ENCODE measurements at places on chromosomes 2 and 18.

GRCh38 chr2:38248255-38248654 lies 128.8 kb downstream of the ATL2 start:
- DNase-seq: no peak

- no peak for DNase-seq
Measured at GRCh38 chr2:100733391-100734187, 86.3 kb upstream of the NPAS2 start.

DNA sequence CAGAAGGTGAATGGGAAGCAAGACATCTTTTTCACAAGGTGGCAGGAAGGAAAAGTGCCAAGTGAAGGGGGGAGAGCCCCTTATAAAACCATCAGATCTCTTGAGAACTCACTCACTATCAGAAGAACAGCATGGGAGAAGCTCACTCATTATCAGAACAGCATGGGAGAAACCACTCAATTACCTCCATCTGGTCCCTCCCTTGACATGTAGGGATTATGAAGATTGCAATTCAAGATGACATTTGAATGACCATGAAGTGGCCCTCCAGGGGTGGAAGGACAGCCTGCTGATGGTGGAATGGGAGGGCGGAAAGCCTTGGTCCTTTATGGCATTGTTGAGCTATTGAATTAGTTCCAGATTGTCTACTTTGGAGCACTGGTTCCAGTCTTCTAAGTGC lies 413.0 kb upstream of the MEX3C start:
- no peak for DNase-seq

DNA sequence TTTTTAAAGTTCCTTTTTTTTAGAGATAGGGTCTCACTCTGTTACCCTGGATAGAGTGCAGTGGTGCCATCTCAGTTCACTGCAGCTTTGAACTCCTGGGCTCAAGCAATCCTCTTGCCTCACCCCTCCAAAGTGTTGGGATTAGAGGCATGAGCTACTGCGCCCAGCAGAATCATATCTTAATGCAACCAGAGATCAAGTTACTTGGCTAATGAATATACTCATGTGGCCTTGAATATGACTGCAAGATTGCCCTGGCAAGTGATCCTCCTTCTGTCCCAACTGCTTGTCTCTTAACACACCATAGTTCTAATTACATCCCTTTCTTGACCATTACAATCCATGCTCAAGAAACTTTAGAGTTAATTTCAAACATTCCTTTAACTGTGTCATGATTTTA lies 133.5 kb downstream of the SRBD1 start:
- no peak for DNase-seq

GRCh38 chr2:179461420-179461819 lies 196.8 kb upstream of the SESTD1 start:
- DNase-seq: no peak

- DNase-seq: no peak
Measured at GRCh38 chr2:205545971-205546816, 136.1 kb upstream of the NRP2 start.

DNA sequence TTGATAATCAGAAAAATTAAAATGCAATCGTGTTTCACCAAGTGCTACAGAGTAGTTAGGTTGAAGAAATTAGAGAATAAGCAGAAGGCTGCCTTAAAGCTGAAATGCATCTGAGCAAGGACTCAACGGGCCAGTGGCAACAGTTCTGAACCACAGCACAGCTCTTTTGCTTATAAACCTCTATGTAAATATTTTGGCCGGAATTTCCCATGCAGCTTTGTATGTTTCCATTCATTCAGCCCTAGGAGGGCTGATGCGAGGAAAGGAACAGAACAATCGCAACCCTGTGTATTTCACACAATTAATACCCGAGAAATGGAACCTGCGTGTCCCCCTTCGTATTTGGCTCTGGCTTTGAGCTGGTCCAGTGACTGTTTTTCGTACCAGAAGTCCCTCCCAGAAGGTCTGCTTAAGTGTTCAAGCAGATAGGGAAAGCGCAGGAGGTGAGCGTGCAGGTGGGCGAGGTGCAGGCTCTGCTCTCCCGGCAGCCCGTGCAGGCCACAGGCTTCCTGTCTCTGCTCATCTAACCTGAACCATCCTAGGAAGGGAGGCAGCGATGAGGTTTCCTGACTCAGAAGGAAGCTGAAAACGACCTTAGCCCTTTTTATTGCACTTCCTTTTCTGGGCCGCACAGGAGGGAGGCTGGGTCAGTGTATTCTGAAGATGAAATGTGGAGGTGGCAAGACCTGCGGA lies 67.3 kb downstream of the ASB1 start:
- no peak for DNase-seq

DNA sequence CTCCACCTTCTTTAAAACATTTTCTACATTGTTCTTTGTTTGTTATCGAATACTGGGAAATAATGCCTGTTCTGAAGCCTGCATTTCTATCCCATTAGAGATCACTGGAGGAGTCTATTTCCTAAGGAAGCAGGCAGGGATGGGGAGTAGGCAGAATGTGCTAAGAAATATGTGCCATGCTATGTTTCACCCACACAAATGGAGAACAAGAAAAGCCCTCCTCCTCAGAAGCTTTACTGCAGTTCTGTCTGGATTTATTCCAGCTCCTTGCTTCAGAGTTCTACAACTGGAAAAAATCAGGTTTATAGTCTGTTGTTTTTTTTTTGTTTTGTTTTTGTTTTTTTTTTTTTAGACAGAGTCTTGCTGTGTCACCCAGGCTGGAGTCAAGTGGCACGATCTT lies 825.1 kb downstream of the SLC4A3 start:
- no peak for DNase-seq

DNA sequence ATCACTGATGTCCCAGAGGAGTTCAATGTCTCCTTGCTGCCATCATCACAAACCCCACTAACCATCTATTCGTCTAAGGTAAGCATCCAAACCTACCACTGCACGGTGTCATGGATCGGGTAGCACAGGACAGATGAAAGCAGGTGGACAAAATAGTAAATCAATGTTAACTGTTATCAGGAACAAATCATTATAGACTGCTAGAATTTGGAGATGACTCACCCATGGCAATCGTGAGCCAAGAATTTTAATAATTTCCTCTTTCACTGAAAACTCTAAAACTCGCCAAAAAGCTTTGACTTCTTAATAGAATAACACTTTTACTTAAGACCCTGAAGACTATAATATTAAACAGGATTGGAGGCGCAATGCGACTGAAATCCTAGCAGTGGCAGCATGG lies 33.7 kb upstream of the BZW1 start:
- DNase-seq: no peak

- DNase-seq: peak; percentile 61
Measured at GRCh38 chr2:174752403-174753037, 11.8 kb downstream of the CHRNA1 start.

DNA sequence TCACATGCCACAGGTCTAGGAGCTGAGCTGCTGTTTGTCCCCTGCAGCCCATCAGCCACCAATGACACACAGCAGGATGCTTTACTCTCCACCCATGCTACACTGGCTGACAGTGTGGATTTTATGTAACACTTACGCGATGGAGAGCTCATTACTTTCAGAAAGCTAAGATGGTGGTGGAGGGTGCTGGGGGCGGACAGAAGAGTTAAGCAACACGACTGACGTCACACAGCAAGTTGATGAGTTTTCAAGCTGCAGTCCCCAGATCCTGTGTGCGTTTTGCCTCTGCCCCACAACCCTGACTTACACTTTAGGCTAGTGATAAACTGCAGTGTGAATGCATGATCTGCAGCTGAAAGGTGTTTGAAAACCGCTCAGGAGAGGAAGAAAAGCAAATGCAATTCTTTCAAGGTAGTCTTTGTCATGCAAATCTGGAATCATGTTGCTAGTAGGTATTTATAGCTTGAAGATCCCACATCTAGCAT lies 42.4 kb downstream of the MRPS5 start:
- peak; percentile 39 for DNase-seq

- DNase-seq: no peak
Measured at GRCh38 chr18:67715567-67715966, 199.0 kb upstream of the DSEL start.

DNA sequence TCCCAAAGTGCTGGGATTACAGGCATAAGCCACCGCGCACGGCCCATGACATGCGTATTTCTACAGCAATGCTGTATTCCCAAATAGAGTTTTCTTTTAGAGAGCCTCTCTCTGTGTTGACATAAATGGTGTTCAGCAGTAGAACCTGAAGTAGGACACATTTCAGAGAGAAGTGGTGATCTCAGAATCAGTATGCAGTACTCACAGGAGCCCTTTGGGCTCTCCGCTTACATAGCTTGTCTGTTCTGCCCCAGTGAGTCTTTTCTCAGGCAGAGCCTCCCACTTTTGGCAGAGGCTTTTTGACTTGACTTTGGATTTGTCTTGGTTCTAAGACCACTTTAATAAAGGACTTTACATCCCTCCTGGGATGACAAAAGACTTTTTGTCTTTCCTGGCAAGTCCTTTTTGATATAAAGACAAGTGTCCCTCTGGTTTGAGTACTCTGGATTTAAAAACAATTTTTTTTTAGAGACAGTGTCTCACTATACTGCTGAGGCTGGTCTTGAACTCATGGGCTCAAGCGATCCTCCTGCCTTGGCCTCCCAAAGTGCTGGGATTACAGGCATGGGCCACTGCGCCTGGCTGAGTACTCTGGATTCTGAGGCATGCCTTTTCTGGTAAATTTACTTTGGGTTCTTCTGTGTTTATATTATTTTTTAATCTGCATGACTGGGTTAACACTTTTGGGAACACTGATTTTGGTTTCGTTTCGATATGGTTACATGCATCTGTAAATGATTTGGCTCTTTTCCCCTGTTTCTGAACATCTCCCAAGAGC lies 113.3 kb downstream of the SMAD2 start:
- DNase-seq: no peak

- no peak for DNase-seq
Measured at GRCh38 chr2:236165842-236166795, 2.1 kb downstream of the GBX2 start.

- DNase-seq: no peak
Measured at GRCh38 chr2:86704459-86704971, 15.6 kb upstream of the RMND5A start.

DNA sequence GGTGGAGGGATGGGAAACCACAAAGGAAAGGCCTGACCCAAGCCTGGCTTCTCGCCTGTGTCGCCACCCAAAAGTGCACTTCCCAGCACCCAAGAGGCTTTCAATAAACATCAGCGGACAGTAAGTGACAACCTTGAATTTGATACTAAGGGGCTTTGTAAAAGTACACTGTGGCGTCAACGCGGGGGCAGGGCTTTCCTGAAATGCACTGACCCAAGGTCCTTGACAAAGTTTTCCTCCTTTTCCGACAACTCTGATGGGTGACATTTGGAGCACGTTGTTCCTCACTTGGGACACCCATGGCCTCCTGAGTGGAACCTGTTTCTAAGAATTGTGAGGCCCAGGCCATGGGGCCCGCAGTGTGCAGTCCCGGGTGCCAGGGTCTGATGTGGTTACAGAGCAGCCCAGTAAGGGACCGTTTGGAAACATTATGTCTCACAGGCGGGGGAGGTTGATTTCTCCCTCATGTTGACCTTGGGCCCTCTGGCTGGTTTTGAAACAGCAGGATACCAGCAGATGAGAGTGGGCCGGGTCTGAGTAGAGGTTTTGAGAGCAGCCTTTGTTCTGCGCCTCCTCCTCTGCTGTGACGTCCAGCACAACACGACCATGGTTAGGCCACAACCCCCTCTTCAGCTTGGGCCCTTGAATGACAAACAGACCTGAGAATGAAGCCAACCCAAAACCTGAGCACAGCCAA lies 2.8 kb upstream of the ZBTB14 start:
- DNase-seq: no peak

DNA sequence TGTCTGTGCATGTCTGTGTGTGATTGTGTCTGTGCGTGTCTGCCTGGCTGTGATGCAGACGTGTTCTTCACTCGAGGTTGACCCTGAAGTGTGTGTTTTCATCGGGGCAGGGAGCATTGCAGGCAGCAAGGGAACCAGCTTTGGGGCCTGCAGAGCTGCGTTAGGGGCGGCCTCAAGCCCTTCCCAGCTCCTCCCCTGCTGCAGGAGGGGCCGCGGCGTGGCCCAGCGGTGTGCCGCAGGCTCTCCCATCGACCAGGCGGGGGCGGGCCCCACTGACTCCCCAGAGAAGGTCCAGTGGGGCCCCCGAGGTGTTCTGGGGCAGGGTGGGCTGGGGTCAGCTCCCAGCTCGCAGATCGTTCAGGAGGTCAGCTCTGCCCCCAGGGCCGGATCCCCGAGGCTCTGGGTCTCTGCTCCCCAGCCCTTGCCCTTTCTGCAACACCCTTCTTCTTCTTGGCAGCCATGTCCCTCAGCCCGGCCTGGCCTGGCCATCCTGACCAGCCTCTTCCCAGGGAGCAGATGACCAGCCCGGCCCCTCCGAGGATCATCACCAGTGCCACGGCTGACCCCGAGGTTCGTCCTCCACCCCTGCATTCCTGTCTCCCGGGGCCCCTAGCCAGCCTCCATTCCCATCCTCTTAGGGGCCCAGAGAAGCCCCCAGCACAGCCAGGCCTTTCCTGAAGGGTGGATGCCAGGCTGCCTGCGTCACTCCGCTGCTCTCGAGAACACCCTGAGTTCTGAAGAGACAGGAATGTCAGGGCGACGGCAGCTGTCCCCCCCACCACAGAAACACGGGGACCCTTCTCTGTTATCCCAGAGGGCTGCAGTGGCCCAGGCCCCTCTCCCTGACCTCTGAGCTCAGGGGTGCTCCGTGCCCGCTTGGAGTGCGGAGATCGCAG lies 11.1 kb upstream of the KLHL30 start:
- DNase-seq: no peak

GRCh38 chr2:105114551-105114950 lies 76.7 kb downstream of the MRPS9 start:
- DNase-seq: peak; percentile 46

- DNase-seq: peak; percentile 56
Measured at GRCh38 chr2:171325886-171326585, 107.8 kb downstream of the METTL8 start.

- DNase-seq: peak; percentile 49
Measured at GRCh38 chr2:240232961-240233884, 92.8 kb upstream of the OTOS start.

DNA sequence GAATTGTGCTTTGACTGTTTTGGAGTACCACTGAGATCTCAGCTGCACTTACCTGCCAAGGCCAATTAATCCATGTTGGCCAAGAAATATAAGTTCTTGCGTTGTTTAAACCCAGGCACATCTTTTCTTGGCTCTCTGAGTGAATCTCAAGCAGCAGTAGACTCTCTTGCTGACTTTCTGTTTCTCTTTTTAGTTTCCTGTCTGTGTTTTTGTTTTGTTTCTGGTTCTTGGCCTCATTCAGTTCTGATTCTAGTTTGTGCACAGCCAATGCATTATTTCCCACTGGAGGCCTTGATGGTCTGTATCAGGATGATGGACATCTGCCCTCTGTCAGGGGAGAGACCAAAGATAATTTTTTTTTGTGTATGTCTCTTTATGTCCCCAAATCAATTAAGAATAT lies 379.4 kb downstream of the CDH2 start:
- DNase-seq: no peak

DNA sequence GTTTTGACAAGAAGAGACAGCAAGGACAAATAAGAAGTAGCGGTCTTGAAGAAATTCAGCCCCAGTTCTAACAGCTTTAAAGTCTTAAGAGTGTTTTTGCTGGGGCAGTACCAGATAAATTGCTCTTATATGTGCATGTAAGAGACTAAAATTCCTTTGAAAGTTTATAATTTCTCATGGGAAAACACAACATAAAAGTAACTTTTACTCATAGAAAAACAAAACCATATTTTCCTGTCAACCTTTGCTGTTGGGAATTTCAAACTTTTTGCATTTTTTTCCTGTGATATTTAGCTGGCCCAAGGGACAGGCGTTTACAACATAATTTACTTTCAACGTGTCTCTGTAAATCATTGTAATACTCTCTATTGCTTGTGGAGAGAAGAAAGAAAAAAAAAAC lies 767.8 kb upstream of the ZEB2 start:
- DNase-seq: no peak

GRCh38 chr2:10400568-10400977 lies 47.6 kb downstream of the ODC1 start:
- DNase-seq: no peak

All from CD4-positive, alpha-beta T cell treated with Interleukin-4 for 4 hours (primary cell).